ENCODE measurements at places on chromosomes 1 and 21.

DNA sequence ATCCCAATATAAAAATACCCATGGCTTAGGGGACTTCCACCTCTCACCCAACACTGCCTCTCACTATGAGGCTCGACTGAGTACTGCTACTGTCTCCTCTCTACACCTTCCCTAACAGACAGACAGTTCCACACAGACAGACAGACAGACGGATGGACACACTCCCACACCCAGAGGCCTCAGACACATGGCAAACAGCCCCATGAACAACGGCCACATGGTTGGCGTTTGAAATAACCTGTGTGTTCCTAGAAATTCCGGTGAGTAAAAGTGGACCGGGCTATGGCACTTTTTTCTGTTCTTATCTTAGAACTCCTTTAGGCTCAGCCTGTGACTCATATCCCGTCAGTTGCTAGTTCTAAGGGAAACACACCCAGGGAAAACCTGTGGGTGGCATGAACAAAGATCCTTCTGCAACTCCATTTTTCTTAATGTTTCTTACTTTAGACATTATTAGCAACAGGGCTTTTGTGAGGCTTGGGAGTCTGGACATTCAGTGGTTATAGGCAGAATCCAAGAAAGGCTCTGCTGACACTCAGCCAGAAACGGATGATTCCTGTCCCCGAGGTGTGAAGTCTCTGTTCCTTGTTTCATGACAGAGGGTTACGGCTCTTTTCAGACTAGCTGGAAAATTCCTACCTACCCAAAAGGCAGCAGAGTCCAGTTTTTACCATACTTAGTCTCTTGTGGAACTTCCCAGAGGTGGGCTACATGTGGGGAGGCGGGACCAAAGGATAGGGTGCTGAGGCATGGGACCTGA, 90.5 kb upstream of the TLR5 start:
- no peak for DNase-seq

- no peak for DNase-seq
These were observed 33.7 kb downstream of the L1TD1 start for GRCh38 chr1:62228136-62228882.

DNA sequence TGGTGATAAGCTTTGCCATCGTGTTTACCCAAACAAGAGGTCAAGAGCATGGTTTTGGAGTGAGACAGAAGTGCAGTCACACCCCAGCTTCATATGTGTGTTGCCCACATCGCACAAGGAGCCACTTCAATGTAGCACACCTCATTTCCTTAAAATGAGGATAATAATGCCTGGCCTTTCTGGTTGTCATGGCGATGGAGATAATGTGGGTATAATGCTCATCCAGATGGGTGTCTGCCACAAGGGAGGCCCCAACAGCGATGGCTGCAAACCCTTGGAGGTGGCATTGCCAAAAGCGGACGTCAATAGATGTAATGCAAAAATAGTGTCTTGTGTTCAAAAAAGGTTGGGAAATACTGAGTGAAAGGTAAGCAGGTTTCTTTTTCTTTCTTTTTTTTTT, 83.1 kb upstream of the AJAP1 start:
- no peak for DNase-seq

- no peak for DNase-seq
These were observed 46.4 kb upstream of the TMEM51 start for GRCh38 chr1:15107058-15107687.

DNA sequence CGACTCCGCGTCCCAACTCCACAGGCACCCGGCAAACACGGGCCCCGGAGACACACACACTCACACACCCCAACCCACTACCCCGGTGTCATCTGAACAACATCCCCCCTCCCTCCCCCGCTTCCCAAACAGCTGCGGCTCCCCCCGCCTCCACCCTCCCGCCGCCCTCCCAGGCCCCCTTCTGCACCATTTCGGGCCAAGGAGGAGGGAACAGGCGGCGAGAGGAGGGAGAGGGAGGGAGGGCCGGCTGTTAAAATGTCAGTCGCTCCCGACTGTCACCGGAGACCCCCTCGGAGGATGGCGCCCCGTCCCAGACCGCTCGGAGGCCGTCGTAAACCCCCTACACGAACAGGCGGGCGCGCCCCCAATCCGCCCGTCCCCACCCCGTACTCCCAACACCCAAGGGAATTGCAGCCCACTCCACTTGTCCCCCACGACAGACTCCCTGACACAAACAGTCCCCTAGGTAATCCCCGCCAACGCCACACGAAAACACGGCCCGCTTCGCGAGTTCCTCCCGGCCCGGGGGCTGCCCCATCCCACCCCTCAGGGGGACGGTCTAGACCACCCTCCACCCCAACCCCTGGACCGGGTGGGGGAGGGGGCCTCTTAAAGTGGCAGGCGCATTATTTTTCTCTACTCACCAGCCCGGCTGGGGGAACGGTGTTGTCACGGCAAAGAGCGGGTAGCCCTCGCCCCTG, 583 bp downstream of the MEF2D start:
- DNase-seq: no peak

- DNase-seq: no peak
These were observed 2.9 kb upstream of the SHCBP1L start for GRCh38 chr1:182955596-182956588.

DNA sequence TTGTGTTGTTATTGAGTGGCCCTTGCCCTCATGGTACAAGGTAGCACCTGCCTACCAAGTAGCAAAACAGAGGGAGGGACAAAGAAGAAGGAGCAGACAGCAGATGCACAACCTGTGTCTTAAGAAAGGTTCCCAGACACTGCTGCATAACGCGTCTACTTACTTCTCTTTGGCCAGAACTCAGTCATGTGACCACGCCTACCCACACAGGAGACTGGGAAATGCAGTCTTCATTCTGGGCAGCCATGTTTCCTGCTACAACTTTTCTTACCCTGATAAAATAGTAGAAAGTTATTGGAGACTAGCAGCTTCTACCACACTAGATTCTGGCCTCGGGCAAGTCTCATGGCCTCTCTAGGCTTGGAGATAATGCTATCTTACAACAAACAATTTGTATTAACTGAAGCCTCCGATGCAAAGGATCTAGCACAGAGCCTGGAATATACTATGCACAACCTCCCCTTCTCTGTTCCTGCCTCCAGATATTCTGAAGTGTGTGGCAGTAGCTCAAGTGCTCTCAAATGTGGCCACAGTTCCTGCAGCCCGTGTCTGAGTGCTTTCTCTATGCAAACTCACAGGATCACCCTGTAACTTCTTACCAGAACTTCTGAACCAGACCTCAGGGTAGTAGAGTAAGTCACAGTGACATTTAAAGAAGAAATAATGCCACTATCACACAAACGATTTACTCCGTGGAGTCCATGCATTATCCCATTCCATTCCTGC, 34.1 kb upstream of the BTG2 start:
- DNase-seq: no peak

DNA sequence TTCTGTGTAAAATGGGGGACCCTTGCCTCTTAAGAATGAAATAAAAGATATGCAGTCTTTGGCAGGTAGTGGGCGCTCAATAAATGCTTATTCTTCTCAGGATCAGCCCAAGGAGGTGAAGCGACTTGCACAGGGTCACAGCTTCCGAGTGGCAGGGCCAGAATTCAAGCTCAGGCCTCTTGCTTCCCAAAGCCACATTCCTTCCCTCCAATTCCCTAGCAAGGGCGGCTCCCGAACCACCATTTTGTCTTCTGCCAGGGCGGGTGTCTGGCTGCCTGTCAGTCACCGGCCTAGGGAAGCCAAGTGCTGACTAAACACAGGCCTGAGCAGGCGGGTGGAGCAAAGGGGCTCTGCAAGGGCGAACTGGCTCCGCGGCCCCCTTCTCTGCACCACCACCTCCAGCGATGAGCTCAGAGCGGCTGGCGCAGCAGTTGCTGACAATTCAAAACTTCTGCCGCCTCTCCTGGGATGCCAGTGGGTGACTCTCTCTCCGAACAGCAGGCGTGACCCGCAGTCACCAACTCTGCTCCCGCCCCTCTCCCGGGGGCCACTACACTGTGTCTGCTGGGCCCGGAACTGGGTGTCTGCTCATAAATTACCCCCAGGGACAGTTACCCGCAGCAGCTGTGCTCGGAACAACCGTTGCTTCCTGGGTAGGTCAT, 10.8 kb downstream of the GPR3 start:
- DNase-seq: no peak

DNA sequence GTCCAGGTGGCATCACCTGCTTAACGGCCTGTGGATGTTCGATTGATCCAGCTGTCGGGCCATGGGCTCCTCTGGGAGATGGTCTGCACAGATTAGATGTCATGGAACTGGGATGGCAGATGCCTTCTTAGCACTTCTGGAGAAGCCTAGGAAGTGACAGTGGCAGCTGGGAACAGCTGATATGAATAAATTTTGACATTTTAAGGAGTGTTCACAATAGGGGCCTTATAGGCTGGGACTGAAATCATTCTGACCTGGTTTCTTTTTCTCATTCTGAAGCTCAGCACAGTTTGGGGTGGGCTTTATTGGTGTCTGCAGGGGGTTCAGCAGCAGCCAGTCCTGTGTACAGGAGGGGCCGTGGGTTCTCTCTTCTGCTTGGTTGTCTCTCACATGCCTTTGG, 175.3 kb downstream of the CACNA1E start:
- no peak for DNase-seq

GRCh38 chr1:245715970-245716369, 561.2 kb downstream of the KIF26B start:
- DNase-seq: no peak

DNA sequence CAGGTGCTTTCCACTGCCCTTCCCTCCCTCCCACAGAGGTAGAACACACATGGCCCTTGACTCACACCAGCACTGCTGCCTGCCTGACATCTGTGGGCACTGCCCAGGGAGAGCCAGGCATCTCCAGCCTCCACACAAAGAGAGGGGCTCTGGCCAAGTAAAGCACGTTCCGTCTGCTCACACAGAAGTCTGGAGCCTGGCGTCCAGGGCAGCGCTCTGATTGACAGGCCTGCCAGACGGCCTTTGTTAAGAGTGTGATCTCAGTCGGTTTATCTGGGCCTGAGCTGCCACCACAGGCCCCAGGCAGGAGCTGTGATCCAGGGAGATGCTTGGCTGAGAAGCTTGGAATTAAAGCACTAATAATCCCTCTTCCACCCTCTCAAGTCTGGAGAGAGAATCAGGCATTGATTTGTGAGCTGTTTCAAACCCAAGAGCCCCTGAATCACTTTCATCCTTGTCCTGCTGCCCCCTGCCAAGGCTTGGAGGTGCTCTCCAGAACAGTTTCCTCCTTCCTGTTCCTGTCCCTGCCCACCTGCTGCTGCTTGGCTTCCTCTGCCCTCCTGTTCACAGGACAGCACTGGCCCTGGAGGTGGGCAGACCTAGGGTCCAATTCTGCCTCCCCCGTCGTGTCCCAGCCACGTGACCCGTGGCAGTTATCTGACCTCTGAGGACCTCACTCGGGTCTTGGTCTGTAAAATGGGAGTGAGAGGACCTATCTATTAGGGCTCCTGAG, 3.7 kb downstream of the DMRTB1 start:
- no peak for DNase-seq

GRCh38 chr21:33433425-33434114, 30.4 kb downstream of the IFNGR2 start:
- DNase-seq: no peak

- no peak for DNase-seq
These were observed 10.8 kb upstream of the PHACTR4 start for GRCh38 chr1:28358716-28359115.

DNA sequence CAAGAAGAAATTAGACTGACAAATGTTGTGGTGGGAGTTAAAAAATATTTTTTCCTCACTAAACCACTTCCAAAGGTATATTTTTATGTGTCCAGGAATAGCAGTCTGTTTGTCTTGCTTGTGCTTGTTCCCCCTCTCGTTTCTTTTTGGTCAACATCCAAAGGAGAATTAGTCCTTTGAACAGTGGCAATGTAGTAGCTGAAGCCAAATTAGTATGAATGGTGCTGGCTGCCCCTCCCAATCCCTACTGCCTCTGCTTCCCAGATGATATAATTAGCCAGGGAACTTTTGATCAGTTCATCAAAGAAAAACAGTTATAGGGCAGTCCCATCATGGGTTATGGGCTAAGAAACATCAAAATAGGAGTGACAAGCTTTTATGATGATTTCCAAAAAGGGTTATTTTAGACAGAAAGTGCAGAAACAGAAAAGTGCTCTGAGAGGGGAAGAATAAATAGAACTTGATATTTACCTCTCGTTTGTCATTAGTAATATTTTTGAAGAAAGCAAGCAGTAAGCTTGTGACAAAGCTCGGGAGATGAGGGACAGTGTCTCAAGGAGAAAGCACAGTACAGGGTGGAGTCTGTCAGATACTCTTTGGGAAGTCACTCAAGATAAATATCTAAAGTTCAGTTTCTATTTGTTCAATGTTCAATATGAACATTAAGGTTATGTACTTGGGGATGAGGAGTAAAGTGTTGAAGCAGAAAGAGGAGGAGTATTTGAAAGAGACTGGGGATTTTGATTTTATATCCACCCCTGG, 239.1 kb downstream of the HLX start:
- no peak for DNase-seq

DNA sequence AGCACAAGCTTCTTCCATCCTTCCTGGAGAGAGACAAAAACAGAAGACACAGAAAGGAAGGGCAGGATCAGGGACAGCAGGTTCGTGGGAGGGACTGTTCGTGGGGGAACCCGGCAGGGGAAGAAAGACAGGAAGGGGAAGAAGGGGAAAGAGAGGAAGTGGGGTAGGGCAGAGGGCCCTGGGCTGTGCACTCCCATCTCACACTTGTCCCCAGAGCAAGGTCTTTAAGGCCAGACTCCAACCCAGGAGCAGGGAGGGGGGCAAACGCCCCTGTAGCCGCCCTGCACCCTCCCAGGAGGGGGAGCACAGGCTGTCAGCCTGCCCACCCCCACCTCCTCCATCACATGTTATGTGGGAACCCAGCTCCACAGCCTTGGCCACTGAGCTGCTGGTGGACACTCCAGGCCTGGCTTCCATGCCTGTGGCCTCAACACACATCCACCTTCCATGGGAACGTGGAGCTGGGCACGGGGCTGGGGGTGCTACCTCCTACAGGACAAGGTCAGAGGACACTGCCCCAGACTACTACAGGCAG, 9.3 kb downstream of the SLC19A1 start:
- no peak for DNase-seq

DNA sequence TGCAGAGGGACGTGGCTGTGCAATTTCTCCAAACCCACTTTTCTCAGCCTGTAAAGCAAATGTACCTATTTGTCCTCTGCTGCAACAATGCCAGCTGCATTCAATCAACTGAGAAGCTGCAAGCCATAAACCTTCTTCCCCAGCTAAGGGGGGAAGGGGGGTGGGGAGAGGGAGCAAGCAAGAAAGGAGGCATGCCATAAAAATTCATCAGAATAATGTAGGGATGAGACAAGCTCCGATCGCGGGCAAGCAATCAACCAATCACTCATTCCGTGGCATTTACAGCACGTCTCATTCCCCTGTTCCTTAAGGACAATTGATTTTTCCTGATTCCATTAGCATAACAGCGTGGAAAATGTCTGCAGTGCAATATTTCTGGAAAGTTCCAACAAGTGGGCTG, 144.8 kb downstream of the DMRTA2 start:
- no peak for DNase-seq

- no peak for DNase-seq
These were observed 107.4 kb upstream of the ZBTB40 start for GRCh38 chr1:22344329-22344630.
